ENCODE measurements at places on chromosomes 7 and 10. TPM values are rescaled to one million over a fixed set of nuclear protein-coding genes. Genes with fewer than 3 reads are reported as not detected.

SP8 gene
- polyA plus RNA-seq = not detected

INPP5F gene
- polyA plus RNA-seq = 10.2 TPM

MOSPD3 gene
- 19.2 TPM for polyA plus RNA-seq

MTG1 gene
- 170 TPM for polyA plus RNA-seq

ADCYAP1R1 gene
- polyA plus RNA-seq = not detected

PRSS58 gene
- not detected for polyA plus RNA-seq

OR9A2 gene
- polyA plus RNA-seq = not detected

TEX47 gene
- polyA plus RNA-seq = not detected

LIPM gene
- polyA plus RNA-seq = not detected

BET1 gene
- 16.0 TPM for polyA plus RNA-seq

KIF11 gene
- polyA plus RNA-seq = 0.64 TPM

FAM25G gene
- polyA plus RNA-seq = not detected

NKX6-2 gene
- polyA plus RNA-seq = not detected

ZNHIT1 gene
- 28.5 TPM for polyA plus RNA-seq

ZNF736 gene
- 10.0 TPM for polyA plus RNA-seq

CPED1 gene
- polyA plus RNA-seq = 3.8 TPM

WDFY4 gene
- polyA plus RNA-seq = 255 TPM

GNGT1 gene
- polyA plus RNA-seq = not detected

TAS2R4 gene
- 0.22 TPM for polyA plus RNA-seq

SPDYE11 gene
- not detected for polyA plus RNA-seq

ERV3-1 gene
- polyA plus RNA-seq = 13.7 TPM

FAM221A gene
- polyA plus RNA-seq = 11.3 TPM

HABP2 gene
- not detected for polyA plus RNA-seq

GPR22 gene
- polyA plus RNA-seq = not detected

CTNNA3 gene
- polyA plus RNA-seq = 0.01 TPM

TAS2R60 gene
- not detected for polyA plus RNA-seq

SFTPA1 gene
- polyA plus RNA-seq = not detected

FAM185A gene
- 5.9 TPM for polyA plus RNA-seq

LAMB1 gene
- polyA plus RNA-seq = not detected

LIPA gene
- 16.0 TPM for polyA plus RNA-seq

EPO gene
- polyA plus RNA-seq = not detected

FMC1 gene
- 18.3 TPM for polyA plus RNA-seq

TMEM178B gene
- 0.28 TPM for polyA plus RNA-seq

LAMB4 gene
- polyA plus RNA-seq = not detected

GNAT3 gene
- polyA plus RNA-seq = not detected

IQUB gene
- 0.07 TPM for polyA plus RNA-seq

CALHM1 gene
- polyA plus RNA-seq = 0.06 TPM

MBL2 gene
- polyA plus RNA-seq = not detected

ZNF12 gene
- 6.3 TPM for polyA plus RNA-seq

OGA gene
- polyA plus RNA-seq = 288 TPM

GPR15LG gene
- not detected for polyA plus RNA-seq

DDC gene
- not detected for polyA plus RNA-seq

DOCK1 gene
- not detected for polyA plus RNA-seq

MINDY4 gene
- polyA plus RNA-seq = not detected

PLOD3 gene
- 40.1 TPM for polyA plus RNA-seq

PSAP gene
- polyA plus RNA-seq = 206 TPM

GARIN1A gene
- 0.70 TPM for polyA plus RNA-seq

ENO4 gene
- 0.07 TPM for polyA plus RNA-seq

SORCS3 gene
- not detected for polyA plus RNA-seq

LRRD1 gene
- not detected for polyA plus RNA-seq

TMEM270 gene
- polyA plus RNA-seq = not detected

C10orf62 gene
- polyA plus RNA-seq = not detected

GJC3 gene
- polyA plus RNA-seq = not detected

DNAJC1 gene
- 10.2 TPM for polyA plus RNA-seq

TRIP6 gene
- polyA plus RNA-seq = 6.7 TPM

SPDYE9 gene
- polyA plus RNA-seq = not detected

CCL24 gene
- not detected for polyA plus RNA-seq

TLX1 gene
- not detected for polyA plus RNA-seq

Data from B cell (primary cell).